Stomach (tissue), 19 donors: ENCODE measurements at places on chromosomes 16 and 17. TPM values are rescaled to one million over a fixed set of nuclear protein-coding genes. Genes with fewer than 3 reads are reported as not detected.

DNA sequence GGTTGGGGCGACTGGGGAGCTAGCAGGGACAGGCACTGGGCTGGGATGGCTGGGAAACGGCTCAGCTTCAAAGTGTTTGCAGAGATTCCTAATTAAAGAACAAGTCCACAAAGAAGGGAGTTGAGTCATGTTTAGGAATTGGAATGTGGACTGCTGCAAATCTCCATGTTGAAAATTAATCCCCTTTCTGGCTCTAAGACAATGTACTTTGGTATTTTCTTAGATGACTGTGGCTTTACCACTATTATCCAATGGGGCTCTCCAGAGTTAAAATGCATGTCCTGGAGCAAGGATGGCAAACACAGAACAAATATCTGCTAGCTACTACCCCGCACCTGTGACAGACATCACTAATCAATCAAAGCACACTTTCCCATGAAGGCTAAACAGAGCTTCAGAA lies 22.2 kb upstream of the WSCD1 start:
- no peaks in the 10 kb centered on the region for H3K4me1 ChIP-seq
- no peak overlapping the region for H3K4me3 ChIP-seq
- H3K27me3 ChIP-seq, result no peaks in the 10 kb centered on the region
- peak overlapping the region; percentile 25 for H3K27ac ChIP-seq
- H3K36me3 ChIP-seq, result no peaks in the 10 kb centered on the region
- no peak for DNase-seq

DNA sequence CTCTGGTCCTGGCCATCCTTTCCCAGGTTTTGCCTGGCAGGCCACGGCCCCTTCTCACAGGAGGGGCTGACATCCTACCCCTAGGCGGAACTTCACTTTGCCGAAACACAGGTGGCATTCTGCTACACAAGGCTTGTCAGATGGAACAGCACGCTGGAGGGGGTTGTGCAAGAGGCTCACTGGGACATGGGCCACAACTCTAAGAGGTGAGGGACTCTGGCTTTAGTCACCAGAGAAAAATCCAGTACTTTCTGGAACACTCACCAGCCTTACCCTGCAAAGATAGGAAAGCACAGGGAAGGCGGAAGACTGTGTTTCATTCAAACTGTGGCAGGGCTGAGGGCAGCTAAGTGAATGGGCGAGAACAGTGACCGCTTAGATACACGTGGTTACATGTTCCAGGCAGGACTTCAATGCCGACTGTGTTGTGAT lies 18.3 kb downstream of the CDC42EP4 start:
- H3K27me3 ChIP-seq, result no peaks in the 10 kb centered on the region
- peak overlapping the region; percentile 90 for H3K27ac ChIP-seq
- H3K36me3 ChIP-seq, result no peaks in the 10 kb centered on the region
- DNase-seq, result peak; percentile 84
- no peak overlapping the region for H3K4me3 ChIP-seq

DNA sequence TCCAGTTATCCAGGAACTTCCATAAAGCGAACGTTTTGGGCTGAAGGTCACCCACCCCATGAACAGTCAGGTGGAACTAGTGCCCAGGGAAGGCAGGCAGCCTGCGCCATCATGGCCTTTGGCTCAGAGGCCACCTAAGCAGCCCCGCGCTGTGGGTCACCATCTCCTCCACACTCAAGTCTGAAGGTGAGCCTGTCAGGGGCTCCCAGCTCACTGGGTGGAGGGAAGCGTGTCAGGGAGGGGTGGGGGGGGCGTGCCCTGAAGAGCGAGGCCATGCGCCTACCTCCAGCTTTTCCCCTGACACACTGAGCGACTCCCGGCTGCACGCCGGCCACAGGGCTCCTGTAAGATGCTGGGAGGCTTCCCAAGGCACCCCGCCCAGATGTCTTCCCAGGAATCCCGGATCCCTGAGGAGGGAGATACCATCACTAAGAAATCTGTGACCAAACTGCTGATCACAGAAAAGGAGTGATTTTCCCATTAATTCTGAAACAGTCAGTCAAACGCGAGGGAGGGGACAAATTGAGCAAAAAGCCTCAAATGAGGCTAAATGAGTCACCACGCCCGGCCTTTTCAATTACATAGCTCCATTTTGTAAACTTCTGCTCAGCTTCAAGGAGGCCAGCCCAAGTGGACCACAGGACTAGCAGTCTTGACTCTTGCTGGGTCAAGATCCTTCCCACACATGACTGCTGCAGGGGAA lies 26.5 kb upstream of the SLC25A19 start:
- H3K4me3 ChIP-seq, result no peak overlapping the region
- no peak for DNase-seq
- peaks cover 24% of the 10 kb centered on the region for H3K4me1 ChIP-seq
- H3K36me3 ChIP-seq, result peaks cover 34% of the 10 kb centered on the region

GRCh38 chr16:50244140-50244503 lies 22.2 kb upstream of the ADCY7 start:
- H3K36me3 ChIP-seq, result no peaks in the 10 kb centered on the region
- DNase-seq, result no peak
- no peak overlapping the region for H3K27ac ChIP-seq

Gene MRC2
- 12.9 TPM for total RNA-seq
